ENCODE measurements at places on chromosomes 5 and 9. TPM values are rescaled to one million over a fixed set of nuclear protein-coding genes. Genes with fewer than 3 reads are reported as not detected.

Gene CAMK4
- 1.8 TPM for total RNA-seq

Gene PRDM12
- not detected for total RNA-seq

Gene PURA
- total RNA-seq: 45.0 TPM

Gene ADAMTS2
- total RNA-seq: 32.5 TPM

Gene CD74
- total RNA-seq: 1.3 TPM

Gene WWC1
- total RNA-seq: 0.99 TPM

Gene CXXC5
- 200 TPM for total RNA-seq

Gene C9orf153
- total RNA-seq: 0.98 TPM

Gene WHRN
- 1.6 TPM for total RNA-seq

Gene PCDHA1
- total RNA-seq: not detected

Gene EXOSC3
- total RNA-seq: 19.7 TPM

Gene TNFSF8
- total RNA-seq: not detected

Gene IPPK
- total RNA-seq: 14.7 TPM
